Stimulated activated CD8-positive, alpha-beta memory T cell treated with anti-CD3 and anti-CD28 coated beads, Interleukin-7, amount 100 ng/mL, for 1 hour (primary cell): ENCODE measurements at places on chromosomes 7 and 10.

- DNase-seq = no peak
Measured at GRCh38 chr7:81761821-81762220, 8.0 kb downstream of the HGF start.

DNA sequence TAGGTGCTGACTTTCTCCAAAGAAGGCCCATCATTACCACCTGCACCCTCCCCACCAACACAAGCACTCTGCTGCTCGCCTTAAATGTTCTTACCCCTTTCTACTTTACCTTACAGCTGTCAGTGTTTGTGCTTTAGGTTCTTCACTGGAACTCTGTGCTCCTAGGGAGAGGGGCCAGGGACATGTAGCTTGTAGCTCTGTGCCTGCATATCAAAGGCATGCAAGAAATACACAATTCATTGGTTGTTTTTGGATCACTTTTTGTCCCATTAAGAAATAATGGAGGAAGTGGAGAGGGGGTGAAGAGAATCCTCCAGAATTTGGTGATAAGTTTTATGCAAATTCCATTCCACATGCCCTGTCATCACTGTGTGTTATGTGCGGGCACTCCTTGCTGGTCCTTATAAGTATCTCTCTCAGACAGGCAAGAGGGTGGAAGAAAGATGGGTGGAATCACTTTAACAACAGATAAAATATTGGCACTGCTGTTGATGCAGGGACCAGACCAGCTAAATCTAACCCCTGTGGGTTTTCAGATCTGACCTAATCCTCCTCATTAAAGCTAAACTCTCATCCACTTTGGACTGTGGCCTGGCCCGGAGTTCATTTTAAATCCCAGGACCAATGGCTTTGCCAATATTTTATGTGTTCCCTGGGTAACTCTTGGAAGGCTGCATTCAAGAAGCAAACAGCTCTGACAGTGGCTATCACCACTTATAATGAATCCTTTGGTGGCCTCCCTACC, 375.8 kb upstream of the NFE2L3 start:
- no peak for DNase-seq

- no peak for DNase-seq
Measured at GRCh38 chr7:2608921-2609411, 22.8 kb upstream of the TTYH3 start.

DNA sequence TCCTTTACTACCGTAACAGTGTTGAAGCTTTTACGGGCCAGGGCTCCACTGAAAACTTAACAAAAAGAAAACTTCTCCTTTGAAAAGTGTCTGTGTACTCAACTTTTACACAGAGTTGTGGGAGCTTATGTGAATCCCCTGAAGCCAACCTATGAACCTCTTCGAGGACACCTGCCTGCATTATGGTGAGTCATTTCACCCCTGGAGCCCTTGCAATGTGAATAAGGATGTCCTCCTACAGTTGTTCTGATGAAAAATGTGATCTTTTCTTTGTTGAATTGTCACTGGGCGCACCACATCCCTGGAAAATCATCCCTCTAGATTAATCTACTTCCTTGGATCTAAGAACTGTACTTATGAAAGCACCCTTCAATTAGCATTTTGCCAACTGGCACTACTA, 93.2 kb downstream of the SORCS1 start:
- no peak for DNase-seq

DNA sequence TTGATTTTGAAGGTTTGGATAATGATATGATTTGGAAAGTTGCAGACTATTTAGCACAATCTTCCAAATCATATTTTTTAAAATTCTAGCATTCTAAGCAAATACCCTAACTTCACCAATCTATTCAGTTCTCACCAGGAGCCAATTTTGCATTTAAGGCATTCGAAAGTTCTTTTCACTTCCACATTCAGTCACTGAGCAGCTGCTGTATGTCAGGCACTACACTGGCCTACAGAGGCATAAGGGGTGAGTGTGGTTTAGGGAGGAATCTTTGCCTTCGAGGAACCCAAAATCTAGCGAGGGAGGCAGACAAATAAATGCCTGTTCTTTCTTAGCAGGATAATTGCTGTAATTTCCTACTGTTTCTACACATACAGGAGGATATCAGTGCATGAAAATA, 10.7 kb upstream of the UCN3 start:
- no peak for DNase-seq

GRCh38 chr10:88735661-88736060, 24.2 kb upstream of the LIPN start:
- no peak for DNase-seq

- DNase-seq = no peak
Measured at GRCh38 chr10:127145173-127145572, 51.2 kb downstream of the INSYN2A start.

DNA sequence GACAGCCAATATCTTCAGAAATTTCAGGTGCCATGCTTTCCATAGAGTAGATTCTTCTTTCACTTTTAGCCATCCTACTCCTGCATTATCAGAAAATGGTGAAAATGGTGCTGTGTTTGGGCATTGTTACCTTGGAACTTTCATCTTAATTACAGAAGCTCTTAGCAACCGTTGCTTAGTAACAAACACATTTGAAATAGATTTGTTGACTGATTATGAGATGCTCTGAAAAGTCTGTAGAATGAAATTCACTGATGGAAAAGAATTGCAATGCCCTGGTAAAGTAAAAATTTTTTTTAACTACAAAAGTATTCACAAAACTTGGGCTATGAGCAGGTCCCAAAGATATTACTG, 249.3 kb upstream of the NEBL start:
- DNase-seq = no peak

DNA sequence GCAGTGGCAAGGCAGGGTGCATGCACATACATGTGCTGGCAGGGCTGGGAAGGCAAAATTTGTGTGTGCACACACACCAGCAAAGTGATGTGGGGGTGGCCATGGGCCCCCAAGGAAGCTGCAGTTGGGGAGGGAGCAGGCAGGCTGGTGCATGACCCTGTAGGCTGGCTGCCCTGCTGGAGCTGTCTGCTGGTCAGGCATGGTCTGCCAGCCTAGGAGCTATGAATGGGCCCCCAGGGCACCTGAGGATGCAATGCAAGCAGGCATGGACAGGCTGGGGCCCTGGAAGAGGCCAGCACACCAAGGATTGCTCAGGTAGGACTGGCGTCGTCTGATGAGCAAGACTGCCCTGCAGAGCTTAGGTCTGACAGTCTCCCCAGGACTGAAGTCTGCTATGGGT, 18.2 kb upstream of the PPP1R3A start:
- no peak for DNase-seq

- no peak for DNase-seq
Measured at GRCh38 chr7:46162609-46163008, 241.5 kb upstream of the IGFBP3 start.

- DNase-seq = no peak
Measured at GRCh38 chr7:155728116-155728515, 83.7 kb downstream of the RBM33 start.

DNA sequence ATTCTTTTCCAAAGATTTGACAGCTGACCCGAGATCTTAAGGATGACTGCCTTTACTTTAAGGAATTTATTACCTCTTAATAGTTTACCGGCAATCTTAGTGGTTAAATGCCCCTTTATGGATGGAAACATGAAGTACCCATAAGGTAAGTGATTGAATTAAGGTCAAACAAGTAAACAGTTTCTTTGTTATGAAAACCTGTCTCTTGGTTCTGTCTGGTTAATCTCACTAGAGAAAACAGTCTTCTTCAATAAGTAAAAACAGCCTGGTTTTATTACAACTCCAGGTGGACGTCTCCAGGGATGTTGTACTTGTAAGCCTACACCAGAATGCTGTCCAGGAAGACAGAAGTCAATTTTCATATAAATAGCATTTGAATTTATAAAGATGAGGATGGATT, 161.8 kb upstream of the MTPN start:
- no peak for DNase-seq

DNA sequence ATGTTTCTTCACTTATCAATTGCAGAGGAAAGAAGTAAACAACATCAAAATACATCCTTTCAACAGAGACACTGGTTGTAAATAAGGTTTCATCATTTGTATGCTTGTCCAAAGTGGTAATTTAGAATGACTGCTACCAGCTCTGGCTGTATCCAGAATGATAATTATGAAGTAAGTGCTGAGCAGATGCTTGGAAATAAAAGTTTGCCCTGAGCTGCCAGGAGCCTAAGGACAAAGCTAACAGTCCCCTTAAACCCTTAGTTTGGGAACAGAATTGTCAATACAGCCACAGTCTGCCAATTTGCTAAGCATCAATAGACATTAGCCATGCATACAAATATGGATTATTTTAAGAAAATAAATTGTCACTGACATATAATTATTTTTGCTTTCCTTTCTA, 147.0 kb upstream of the SLC13A1 start:
- no peak for DNase-seq

DNA sequence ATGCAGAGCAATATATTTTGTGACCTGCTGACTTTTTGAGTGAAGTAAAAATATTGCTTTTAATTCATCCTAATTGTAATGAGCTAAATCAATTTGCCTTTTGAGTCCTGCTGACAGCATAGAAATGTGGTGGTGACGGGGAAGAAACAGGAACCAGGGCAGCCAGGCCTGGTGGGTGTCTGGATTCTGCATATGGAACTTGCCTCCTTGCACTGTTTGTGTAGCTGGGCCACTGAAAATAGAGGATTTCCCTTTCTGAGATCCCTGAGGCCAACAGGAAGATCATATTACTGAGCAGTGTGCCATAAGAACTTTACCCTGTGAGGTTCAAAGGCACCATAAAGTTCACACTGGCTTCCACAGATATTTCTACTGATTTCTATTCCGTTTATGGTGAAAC, 488.4 kb upstream of the AKR1E2 start:
- no peak for DNase-seq

GRCh38 chr7:26169271-26169670, 17.3 kb downstream of the NFE2L3 start:
- DNase-seq = no peak

DNA sequence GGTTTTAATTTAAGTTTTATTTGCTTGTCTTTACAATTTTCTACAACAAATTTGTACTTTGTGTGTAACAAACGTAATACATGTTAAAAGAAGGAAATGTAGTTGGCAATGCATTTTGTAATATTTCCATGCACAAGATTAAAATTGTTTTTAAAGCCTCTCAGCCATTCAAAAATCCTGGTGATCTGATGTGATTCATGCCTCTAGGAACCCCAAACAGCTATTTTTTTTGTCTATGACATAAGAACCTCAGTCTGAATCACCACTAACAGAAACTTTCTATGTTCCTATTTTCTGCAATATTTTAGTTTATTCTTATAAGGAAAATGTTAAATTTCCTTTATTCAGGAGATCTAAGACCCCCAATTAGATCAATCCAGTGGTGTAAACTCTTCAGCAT, 183.1 kb upstream of the YAE1 start:
- DNase-seq = no peak

GRCh38 chr7:106659166-106659962, 1.6 kb downstream of the CCDC71L start:
- no peak for DNase-seq

- DNase-seq = no peak
Measured at GRCh38 chr7:143255564-143255963, 7.7 kb upstream of the GSTK1 start.

DNA sequence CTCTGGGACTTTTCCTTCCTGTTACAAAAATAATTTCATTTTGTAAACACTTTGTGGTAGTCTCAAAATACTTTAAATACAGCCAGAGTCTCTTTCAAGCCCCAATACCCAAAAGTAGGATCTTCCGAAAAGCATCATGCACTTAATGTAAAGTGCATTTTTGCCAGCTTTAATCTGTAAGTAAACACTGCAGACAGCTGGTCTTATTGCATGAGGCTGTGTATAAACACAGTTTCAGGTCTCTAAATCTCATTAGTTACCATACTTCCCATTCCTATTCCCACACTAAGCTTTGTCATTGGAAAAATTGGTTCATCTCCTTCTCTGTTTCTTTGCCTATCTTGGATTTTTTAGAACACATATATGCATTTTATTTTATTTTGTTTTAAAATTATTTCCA, 87.6 kb upstream of the GNAI1 start:
- DNase-seq = no peak

DNA sequence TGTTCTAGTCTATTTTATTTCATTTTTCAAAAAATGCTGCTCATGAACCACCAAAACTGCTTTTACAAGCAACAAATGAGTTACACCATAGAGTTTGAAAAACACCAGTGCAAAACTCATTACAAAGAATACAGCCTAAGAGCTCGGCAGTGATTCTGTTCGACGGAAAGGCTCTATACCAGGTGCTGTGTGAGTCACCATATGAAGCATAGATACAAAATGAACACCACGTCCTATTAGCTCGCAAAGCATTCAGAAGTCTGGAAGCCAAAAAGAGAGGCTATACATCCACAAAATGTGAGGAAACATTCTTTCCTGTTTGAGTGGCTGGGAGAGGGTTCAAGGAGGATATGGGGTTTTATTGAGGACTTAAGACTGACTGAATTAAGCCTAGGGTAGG, 136.1 kb downstream of the ATE1 start:
- no peak for DNase-seq

GRCh38 chr10:4453276-4453675, 372.7 kb upstream of the AKR1E2 start:
- DNase-seq = no peak

DNA sequence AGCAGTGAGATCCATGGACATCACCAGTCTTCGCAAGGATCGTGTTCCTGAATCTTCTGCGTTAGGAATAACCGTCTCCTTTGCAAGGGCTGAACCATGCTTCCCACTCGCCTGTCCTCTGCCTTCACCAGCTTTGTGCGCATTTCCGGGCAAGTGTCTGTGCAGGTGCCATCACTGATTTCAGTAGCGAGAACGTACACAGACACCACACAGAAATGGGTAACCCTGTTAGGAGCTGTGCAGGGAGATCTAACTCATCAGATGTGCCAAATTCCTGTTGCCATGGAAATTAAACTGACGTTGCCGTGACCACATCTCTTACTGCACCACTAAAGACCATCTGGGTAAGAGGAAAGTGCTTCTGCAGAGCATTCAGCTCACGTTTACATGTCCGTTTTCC, 146.3 kb downstream of the DIP2C start:
- no peak for DNase-seq
